ENCODE measurements at places on chromosomes 13 and 19.

- DNase-seq = peak; percentile 98
Measured at GRCh38 chr13:31767175-31767900, 28.0 kb downstream of the RXFP2 start.

GRCh38 chr19:10079031-10079453, 7.1 kb upstream of the SHFL start:
- DNase-seq = no peak

- no peak for DNase-seq
Measured at GRCh38 chr13:95552539-95553441, at the start of gene CLDN10. TSS of gene CLDN10 (plus strand) at chr13:95552720. CDS start at chr13:95552754, 34 bp downstream.

DNA sequence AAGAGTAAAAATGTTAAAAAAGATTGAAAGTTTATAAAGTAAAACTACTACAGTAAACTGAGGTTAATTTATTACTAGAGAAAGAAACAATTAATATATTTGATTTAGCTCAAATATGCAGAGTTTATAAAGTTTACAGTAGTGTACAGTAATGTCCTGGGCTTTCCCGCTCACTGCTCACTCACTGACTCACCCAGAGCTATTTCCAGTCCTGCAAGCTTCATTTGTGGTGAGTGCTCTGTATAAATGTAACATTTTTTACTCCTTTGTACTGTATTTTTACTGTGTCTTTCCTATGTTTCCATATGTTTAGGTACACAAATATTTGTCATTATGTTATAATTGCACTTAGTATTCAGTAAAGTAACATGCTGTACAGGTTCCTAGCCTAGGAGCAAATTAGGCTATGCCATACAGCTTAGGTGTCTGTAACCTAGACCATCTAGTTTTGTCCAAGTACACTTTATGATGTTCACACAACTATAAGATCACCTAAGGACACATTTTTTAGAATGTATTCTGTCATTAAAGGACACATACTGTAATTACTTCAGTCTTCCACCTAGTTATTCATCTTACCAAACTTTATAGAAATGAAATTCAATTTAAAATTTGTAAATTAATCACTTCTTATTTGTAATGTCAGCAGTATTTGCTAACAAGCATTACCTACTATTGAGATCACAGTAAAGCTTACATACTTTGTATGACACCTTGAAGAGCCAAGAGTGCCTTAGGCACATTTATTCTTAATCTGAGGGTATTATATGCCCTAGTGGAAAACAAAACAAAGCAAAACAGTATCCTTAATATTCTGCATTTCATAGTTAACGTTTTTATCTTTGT, 683.4 kb downstream of the PCDH9 start:
- peak; percentile 36 for DNase-seq

DNA sequence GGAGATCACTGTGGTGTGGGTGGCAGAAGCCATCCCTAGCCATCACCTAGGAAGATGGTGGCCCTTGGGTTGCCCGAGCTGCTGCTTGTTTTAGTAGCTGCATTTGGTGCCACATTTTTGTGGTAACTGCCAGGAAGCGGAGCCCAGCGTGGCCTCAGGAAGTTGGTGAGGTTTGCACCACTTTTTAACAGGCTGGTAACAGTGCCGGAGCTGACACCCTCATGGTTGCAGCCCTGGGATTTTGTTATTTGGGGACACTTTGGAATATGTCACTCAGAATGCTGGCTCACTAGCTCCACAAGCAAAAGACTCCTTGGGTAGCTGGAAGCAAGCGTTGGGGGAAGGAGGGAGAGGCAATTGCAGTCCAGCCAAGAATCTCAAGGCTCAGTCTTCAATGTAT, 22.1 kb downstream of the ACTN4 start:
- no peak for DNase-seq

DNA sequence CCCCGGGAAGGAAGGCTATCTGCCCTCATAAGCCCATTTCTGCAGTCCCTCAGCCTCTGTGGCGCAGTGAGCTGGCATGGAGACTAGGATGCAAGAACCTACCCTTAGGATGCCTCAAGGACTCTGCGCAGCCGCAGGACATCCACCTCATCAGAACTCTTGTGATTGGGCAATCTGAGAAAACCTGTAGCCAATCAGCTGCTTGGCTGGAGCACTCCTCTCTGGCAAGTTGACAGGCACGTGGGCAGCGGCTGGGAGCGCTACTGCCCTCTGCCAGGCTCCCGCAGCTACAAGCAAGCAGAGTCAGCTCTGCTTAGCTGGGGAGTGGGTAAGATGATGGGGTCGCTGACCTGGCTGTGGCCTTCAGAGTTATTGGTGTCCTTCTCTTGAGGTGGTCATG, 1.5 kb upstream of the ECSIT start:
- peak; percentile 82 for DNase-seq

Data from fibroblast of lung (primary cell).